CD14-positive monocyte (primary cell): ENCODE measurements at places on chromosomes 7 and 10.

- DNase-seq = no peak
Observed at GRCh38 chr7:25246306-25246705, 18.0 kb upstream of the NPVF start.

DNA sequence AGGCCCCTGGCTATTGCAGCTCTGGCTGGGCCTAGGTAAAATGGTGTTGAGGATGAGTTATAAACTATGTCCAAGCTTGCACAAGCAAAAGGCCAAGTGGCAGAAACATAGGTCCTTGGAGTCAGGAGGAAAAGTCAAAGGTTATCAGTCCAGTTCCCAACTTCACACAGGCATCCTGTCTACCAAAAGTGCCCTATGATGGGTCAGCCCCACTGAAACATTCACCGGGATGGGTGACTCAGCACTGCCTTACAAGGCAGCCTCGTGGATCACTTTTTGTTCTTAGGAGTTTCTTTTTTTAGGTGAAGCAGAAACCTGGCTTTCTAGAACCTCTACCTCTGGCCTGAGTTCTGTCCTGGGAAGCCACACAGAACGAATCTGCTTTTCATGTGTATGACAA, 158.8 kb upstream of the LYZL2 start:
- no peak for DNase-seq

DNA sequence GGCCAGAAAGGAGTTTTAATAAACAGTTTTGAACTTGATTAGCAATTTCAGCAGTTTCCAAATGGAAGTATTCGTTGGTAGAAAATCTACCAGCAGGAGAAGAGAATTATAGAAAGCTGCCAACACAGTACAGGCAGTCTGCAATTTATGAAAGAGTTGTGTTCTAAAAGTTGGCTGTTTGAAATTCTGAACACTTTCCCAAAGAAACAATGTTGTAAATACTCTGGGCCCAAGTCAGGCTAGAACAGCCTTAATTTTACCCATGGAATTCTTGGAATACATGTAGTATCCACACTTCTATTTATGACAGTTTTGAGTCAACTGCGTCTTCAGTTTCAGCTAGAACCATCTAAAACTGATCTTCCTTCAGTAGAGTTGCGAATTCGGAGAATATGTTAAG, 42.5 kb downstream of the AVL9 start:
- DNase-seq = no peak

DNA sequence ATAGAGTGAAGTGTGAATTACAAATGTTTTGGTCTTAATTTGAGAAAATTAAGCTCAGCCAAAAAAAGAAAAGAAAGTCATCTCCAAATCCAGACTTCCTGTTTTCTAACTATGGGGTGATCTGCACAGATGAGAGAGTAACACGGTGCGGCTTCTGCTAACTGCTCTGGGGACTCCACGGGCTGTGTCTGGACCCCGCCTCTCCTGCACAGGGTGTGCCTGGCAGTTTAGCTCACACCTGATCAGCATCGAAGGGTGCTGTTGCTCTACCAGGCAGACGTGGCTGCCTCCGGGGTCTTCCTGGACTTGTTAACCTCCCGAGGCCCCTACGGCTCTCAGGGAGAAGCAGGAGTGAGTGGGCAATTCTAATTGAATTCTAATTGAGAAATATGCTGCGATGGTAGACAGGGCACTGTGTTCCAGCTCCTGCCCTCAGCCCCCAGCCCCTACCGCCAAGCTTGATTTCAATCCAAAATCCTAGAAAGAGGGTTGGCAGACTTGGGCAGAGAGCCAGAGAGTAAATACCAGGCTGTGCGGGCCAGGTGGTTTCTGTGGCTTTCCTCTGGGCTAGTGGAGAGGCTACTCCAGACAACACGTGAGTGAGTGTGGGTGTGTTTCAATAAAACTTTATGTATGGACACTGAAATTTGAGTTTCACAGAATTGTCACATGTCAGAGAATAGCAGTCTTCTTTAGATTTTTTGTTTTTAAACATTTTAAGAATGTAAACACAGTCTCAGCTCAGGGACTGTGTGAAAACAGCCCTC, 13.4 kb downstream of the SHH start:
- DNase-seq = no peak

DNA sequence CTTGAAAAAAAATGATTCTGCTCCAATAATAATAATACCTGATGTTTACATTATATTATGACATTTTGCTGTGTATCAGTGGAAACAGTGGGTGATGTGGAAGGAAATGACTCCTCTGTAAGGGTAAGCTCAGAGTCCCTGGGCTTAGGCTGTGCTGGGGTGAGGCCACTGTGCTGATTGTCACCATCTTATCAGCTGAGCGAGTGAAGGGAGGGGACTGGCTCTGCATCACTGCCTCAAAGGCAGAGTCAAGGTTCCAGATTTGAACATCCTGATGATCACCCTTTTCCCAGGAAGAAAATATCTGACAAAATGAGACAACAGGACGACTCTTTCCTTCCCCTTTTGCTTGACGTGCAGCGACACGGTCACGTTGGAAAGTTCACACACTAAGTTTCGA, 24.0 kb upstream of the HABP2 start:
- no peak for DNase-seq

- no peak for DNase-seq
Observed at GRCh38 chr7:116239020-116239419, 28.7 kb downstream of the TES start.

- no peak for DNase-seq
Observed at GRCh38 chr10:1860351-1860750, 123.0 kb upstream of the ADARB2 start.

- DNase-seq = no peak
Observed at GRCh38 chr7:88668591-88668990, 90.9 kb upstream of the ZNF804B start.

- DNase-seq = no peak
Observed at GRCh38 chr10:64508029-64508661, 986.9 kb downstream of the REEP3 start.

DNA sequence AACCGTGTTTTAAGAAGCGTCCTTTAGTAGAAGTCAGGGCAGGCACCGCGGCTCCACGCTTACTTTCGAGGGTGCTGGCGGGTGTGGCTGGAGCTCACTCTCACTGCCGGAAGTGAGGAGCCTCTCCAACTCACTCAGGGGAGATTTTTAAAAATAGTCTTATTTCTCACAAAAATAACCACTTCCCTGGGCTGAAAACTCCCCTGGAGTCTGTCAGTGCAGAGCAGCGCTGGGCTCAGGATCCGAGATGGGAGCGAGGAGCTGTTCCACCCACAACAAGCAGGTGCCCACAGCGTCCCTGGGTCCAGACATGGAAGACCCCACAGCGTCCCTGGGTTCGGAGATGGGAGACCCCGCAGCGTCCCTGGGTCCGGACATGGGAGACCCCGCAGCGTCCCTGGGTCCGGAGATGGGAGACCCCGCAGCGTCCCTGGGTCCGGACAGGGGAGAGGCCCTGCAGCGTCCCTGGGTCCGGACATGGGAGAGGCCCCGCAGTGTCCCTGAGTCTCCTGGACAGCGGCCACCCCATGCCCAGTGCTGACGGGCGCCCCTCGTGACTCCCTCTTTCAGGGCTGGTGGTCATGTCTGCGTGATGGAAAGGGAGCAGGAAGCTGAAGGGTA, 51.2 kb downstream of the VIPR2 start:
- no peak for DNase-seq

GRCh38 chr10:34764472-34764946, 50.6 kb downstream of the PARD3 start:
- DNase-seq = no peak

DNA sequence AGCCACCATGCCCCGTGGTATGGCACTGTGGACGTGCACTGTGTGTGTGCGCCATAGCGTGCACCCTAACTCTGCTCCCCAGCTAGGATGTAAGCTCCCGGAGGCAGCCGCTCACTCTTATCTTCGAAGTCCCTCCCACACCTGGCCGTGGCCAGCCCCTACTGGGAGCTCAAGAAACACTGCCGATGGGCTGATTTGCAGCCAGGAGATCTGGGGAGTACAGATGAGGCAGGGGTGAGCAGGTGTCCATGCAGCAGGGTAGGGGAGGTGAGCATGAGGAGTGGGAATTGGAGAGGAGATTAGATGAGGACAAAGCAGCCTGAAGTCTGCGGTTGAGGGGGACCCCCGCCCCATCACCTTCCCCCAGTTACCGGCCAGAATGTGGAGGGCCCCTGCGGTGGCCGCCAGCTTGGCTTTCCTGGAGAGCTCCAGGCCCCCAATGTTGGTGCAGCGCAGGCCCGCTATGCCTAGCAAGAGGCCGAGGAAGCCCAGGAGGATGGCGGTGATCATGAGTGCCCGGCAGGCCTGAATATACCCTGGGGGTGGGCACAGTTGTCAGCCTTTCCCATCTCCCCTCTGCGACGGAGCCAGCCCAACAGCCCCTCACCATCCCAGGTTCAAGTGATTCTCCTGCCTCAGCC, 3.6 kb downstream of the CLDN15 start:
- DNase-seq = no peak

DNA sequence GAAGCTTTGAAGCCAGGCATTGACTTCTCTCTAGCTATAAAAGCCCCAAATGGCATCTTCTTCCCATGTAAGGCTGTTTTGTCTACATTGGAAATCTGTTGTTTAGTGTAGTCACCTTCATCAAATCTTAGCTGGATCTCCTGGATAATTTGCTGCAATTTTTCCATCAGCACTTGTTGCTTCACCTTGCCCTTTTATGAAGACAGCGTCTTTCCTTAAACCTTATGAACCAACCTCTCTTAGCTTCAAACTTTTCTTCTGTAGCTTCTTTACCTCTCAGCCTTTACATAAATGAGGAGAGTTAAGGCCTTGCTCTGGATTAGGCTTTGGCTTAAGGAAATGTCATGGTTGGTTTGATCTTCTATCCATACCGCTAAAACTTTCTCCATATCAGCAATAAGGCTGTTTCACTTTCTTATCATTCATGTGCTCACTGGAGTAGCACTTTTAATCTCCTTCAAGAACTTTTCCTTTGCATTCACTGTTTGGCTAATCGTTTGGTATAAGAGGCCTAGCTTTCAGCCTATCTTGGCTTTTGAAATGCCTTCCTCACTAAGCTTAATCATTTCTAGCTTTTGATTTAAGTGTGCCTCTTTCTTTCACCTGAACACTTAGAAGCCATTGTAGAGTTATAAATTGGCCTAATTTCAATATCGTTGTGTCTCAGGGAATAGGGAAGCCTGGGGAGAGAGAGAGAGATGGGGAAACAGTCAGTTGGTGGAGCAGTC, 803.2 kb downstream of the LRMDA start:
- no peak for DNase-seq

GRCh38 chr10:102643336-102644065, 778 bp upstream of the TRIM8 start:
- no peak for DNase-seq
